SW 1271 (cell line): ENCODE measurements at places on chromosomes 6 and 20.

GRCh38 chr20:61900011-61900944 is 165.4 kb downstream of the TAF4 start:
- no peak for DNase-seq

- DNase-seq, result peak; percentile 62
Measured at GRCh38 chr6:25311331-25311840, 32.2 kb downstream of the CARMIL1 start.

- DNase-seq, result no peak
Measured at GRCh38 chr6:159966981-159967380, 1.9 kb upstream of the IGF2R start.

DNA sequence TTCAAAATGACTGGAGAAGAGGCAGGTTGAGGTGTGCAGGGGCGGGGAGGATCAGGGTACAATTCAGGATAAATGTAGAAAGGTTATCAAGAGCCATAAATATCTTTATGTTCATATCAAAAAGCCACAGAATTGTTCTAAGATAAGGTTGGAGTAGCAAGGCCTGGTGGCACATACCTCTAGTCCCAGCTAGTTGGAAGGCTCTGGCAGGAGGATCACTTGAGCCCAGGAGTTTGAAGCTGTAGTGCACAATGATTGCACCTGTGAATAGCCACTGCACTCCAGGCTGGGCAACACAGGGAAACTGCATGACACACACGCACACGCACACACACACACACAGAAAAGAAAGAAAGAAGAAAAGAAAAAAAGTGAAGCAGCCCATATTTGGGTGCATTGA is 194.8 kb downstream of the GRIK2 start:
- no peak for DNase-seq

GRCh38 chr20:47659904-47660601 is 125.2 kb downstream of the SULF2 start:
- no peak for DNase-seq

GRCh38 chr20:5531318-5532081 is 214.7 kb upstream of the PROKR2 start:
- DNase-seq, result peak; percentile 22

DNA sequence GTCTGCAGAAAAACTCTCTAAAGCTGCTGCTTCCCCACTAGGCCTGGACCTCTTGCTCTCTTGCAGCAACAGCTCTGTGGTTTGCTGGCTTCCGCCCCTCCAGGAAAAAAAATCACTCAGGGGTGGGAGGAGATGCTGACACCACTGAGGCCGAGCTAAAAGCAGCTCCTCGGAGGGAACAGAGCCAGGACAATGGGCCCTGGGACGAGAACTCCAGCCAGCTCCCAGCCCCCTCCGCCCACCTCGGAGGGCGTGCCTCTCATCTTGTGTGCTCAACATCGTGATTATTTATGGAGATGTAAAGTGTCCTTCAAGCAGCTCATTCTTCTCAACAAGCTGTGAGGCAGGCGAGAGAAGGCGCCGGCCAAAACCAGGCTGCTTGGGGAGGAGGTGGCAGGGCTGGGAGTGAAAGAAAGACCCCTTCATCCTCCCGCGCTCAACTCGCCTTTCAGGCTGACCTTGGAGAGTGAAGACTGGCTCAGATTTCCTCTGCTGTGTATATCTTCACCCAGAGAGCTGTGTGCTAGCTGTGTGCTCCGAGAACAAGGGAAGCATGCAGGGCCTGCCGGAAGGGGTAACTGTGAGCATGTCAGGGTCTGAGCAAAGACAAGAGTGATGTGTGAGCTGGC is 53.5 kb upstream of the LRFN2 start:
- no peak for DNase-seq

DNA sequence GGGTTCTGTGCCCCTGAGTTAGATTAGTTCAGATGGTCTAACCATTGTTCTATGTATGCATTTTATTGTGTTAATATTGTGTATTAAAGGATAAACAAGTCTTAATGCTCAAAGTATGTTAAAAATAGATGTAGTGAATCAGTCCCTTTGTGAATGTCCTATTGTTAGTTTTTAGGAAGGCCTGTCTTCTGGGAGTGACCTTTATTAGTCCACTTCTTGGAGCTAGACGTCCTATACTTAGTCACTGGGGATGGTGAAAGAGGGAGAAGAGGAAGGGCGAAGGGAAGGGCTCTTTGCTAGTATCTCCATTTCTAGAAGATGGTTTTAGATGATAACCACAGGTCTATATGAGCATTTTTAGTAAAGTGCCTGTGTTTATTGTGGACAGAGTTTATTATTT is 12.3 kb upstream of the HMGN4 start:
- no peak for DNase-seq

GRCh38 chr6:120681204-120681603 is 653.1 kb downstream of the TBC1D32 start:
- no peak for DNase-seq

GRCh38 chr6:110484321-110484720 is 7.9 kb upstream of the SLC22A16 start:
- DNase-seq, result no peak

- no peak for DNase-seq
Measured at GRCh38 chr6:5315881-5316280, 54.6 kb downstream of the FARS2 start.

DNA sequence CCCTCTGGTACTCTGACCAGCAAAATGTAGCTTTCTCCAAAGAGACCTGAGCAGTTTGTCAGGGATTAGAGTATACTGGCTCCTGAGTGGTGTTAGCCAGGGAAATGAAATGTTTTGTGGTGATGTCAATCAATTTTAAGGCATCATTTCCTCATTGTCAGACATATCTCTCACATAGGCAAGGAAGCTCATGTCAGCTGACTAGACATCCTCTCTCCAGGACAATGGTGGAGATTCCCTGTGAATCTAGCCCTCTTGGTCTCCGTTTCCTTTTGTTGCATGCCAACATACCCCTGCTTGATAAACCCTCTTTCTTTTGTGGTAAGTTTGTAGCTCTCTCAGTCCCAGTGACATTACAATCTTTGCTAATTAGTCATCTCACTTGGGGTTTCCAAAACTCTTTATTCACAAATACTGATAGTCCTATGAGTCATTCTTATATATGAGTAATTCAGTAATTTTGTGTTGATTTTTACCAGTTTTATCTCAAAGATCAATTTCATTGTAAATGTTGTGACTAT is 135.6 kb upstream of the PTPRK start:
- peak; percentile 88 for DNase-seq

DNA sequence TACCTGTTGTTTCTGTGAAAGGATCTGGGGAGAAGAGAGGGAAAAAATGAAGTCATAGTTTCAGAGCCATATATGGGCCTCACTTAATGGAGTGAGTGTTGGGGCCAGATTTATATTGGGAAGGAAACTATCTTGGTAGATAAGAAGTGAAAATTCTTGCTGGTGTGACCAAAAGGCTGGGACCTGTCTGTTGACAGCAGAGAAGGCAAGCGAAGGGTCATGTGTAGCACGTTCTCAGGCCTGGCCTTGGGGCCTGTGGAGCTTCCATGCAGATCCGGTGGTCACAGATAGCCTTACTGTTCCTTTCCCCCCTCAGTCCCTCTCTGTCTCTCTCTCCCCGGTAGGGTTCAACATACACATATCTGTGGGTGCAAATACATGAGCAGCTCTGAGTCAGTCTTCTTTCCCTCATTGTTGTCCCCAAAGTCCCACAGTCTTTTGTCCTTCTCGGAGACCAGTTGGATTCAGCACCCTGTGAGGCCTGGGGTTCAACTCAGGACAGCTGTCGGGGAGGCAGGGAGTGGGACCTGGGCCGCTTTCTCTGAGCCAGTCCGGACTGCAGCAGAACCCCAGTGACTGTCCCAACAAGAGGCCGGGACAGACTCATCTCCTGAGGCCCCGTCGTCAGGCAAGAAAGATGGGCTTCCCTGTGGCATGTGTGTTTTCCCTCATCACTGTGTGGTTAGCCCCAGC is 34.6 kb downstream of the PPP1R14C start:
- no peak for DNase-seq

DNA sequence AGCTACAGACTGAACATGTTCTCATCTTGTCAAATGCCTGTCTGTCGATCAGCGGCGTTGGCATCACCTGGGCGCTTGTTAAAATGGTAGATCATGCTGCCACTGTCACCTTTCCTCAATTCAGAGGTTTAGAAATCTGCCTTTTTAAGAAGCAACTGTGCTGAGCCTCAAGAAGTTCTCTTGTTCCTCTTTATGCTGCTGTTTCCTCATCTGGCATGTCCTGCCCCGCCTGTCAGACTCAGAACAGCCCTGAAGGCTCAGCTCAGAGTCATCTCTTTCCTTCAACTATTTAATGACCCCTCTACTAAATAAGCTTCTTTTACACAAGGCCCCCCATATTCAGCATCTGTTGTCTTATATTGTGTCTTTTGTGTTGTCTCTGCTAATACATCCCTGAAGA is 368.2 kb downstream of the EPM2A start:
- no peak for DNase-seq

GRCh38 chr20:22810626-22811569 is 224.2 kb upstream of the SSTR4 start:
- no peak for DNase-seq

- no peak for DNase-seq
Measured at GRCh38 chr6:73047801-73048200, 177.5 kb downstream of the KHDC1L start.

- no peak for DNase-seq
Measured at GRCh38 chr6:161828355-161828754, 554.5 kb upstream of the AGPAT4 start.

- no peak for DNase-seq
Measured at GRCh38 chr6:145621776-145622175, 113.5 kb downstream of the EPM2A start.

- no peak for DNase-seq
Measured at GRCh38 chr6:6942831-6943230, 164.9 kb upstream of the RREB1 start.

DNA sequence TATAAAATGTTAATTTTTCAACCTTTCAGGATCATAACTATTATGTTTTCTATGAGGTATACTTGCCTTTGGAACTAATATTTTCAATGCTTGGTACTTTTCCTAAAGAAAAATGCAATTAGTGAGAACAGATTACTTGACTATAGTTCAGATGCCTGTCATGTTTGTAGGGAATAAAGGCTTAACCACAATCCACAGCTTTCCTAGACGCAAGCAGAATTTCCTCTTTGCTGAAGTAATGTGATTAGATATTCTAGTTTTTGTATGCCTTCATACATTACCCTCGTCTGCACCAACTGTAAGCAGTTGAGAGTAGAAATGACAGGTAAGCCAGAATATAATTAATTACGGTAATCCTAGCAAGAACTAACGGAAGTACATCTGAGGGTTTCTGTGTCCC is 581.4 kb upstream of the MMS22L start:
- no peak for DNase-seq

DNA sequence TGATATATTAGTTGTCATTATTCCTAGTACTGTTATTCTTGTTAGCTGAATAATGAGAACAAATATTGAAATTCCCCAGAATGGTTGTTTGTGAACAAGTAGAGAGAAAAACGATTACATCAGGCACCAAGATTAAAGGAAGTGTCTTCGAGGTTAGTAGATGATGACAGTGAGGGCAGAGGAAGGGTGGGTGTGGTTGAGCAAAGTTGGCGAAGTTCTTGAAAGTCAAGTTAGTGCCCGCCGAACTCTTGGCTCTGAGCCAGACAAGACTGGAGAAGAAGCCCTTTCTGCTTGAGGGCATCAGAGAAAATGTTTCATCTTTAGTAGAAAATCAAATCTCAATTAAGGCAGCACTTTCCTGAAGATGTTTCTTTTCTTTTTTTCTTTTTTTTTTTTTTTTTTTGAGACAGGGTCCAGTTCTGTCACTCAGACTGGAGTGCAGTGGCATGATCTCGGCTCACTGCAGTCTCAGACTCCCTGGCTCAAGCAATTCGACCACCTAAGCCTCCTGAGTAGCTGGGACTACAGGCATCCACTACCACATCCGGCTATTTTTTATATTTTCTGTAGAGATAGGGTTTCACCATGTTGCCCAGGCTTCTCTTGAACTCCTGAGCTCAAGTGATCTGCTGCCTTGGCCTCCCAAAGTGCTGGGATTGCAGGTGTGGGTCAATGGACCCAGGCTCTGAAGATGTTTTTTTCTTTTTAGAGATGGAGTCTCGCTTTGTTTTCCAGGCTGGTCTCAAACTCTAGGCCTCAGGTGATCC is 77.1 kb downstream of the SGK1 start:
- DNase-seq, result no peak

- DNase-seq, result no peak
Measured at GRCh38 chr6:108302386-108302785, 7.5 kb downstream of the AFG1L start.

DNA sequence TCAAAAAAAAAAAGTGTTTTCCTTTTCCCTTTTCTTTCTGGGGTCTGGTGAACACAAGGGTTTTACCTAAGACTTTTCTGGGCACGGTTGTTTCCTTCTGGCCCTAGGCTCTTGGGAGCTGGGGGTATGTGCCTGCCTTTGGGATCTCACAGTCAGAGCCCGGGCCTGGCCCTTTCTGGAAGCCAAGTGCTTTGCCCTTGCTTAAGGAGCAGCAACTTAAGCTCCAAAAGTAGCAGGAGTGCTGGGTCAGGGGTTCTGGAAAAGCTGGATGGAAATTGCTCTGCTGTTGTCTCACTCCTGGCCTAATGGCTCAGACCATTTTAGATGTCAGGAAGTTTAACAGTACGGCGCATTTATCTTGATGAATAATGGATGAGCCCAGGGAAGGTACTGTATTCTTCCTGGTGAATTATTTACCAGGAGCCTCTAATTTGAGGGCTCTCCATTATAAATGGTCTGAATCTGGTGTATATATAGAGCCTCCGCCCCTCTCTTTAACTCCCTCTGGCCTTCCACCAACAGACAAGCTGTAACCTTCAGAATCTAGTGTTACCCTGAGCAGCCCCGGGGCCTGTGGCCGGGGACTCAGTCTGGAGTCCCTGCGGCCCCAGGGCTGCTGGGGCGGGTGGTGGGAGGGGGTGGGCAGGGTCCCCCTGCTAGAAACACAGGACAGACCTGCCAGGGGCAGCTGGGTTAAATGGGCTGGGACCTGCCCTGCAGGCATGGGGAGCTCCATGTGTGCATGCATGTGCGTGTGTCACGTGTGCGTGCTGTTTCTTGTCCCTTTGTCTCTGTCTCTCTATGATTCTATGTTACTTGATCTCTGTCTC is 37.5 kb downstream of the PTK7 start:
- no peak for DNase-seq

DNA sequence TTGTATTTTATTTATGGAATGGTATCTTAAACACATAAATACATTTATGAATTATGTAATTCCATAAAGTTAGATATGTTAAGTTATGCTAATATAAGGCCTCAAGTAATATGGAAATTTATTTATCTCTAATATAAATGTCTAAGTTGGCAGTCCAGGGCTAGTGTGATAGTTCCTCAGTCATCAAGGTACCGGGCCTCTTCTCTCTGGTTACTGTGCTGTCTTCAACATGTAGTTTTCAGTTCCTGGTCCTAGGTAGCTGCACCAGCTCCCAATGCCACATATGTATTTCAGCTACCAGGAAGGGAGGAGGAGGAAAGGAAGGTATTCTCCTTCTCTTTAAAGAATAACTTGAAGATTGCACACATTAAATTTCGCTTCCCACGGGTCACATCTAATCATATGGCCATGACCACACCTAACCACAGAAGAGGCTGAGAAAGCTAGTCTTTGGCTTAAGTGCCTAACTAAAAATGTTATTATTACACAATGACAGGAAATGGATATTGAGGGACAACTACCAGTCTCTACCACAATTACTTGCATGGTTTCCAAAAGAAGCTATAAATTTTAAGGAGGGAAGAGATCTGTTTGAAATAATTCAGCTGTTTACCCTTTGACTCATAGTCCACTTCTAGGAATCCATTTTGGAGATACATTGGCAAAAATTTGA is 68.6 kb downstream of the BCKDHB start:
- no peak for DNase-seq

- no peak for DNase-seq
Measured at GRCh38 chr6:144952456-144953240, 667.5 kb downstream of the UTRN start.

- no peak for DNase-seq
Measured at GRCh38 chr6:18527836-18528743, 140.9 kb downstream of the RNF144B start.

GRCh38 chr6:83546636-83547035 is 34.3 kb downstream of the PRSS35 start:
- no peak for DNase-seq
